Mammary epithelial cell (primary cell): ENCODE measurements at places on chromosomes 11 and 22. TPM values are rescaled to one million over a fixed set of nuclear protein-coding genes. Genes with fewer than 3 reads are reported as not detected.

GGTLC3 gene
- not detected for polyA plus RNA-seq

CD3D gene
- not detected for polyA plus RNA-seq

MS4A12 gene
- not detected for polyA plus RNA-seq

FXYD6 gene
- 0.35 TPM for polyA plus RNA-seq

PRODH gene
- 0.75 TPM for polyA plus RNA-seq

SPON1 gene
- not detected for polyA plus RNA-seq

PATE4 gene
- polyA plus RNA-seq: not detected

GDPD4 gene
- not detected for polyA plus RNA-seq

CNIH2 gene
- 0.62 TPM for polyA plus RNA-seq

PIK3IP1 gene
- polyA plus RNA-seq: 2.8 TPM

TRIM6 gene
- polyA plus RNA-seq: not detected

CARS1 gene
- polyA plus RNA-seq: 66.3 TPM

PGA5 gene
- not detected for polyA plus RNA-seq

MPZL3 gene
- 4.3 TPM for polyA plus RNA-seq

PIWIL4 gene
- 0.17 TPM for polyA plus RNA-seq

MPZL2 gene
- polyA plus RNA-seq: 82.9 TPM

TESMIN gene
- 5.2 TPM for polyA plus RNA-seq

BRSK2 gene
- polyA plus RNA-seq: 0.17 TPM

CRYBB3 gene
- polyA plus RNA-seq: 0.09 TPM

OR8D4 gene
- not detected for polyA plus RNA-seq

OR5B17 gene
- not detected for polyA plus RNA-seq

BBOX1 gene
- polyA plus RNA-seq: 0.37 TPM

PRRG4 gene
- polyA plus RNA-seq: 7.0 TPM

SLC22A25 gene
- not detected for polyA plus RNA-seq

ATG2A gene
- 7.0 TPM for polyA plus RNA-seq

SUSD2 gene
- 0.22 TPM for polyA plus RNA-seq

TRPM5 gene
- polyA plus RNA-seq: not detected

DAGLA gene
- polyA plus RNA-seq: 0.08 TPM

CARD16 gene
- polyA plus RNA-seq: 9.0 TPM

TRIM51 gene
- not detected for polyA plus RNA-seq

FOLR3 gene
- 4.6 TPM for polyA plus RNA-seq
